ENCODE measurements at places on chromosomes 3 and 15. TPM values are rescaled to one million over a fixed set of nuclear protein-coding genes. Genes with fewer than 3 reads are reported as not detected.

Gene CPNE4
- total RNA-seq: 52.3 TPM

Gene TTLL13
- not detected for total RNA-seq

- DNase-seq: peak; percentile 64
These were observed 842 bp downstream of the FSTL1 start for GRCh38 chr3:120449701-120450599.

- DNase-seq: peak; percentile 75
These were observed 34.7 kb downstream of the ZNF710 start for GRCh38 chr15:90035840-90036230.

DNA sequence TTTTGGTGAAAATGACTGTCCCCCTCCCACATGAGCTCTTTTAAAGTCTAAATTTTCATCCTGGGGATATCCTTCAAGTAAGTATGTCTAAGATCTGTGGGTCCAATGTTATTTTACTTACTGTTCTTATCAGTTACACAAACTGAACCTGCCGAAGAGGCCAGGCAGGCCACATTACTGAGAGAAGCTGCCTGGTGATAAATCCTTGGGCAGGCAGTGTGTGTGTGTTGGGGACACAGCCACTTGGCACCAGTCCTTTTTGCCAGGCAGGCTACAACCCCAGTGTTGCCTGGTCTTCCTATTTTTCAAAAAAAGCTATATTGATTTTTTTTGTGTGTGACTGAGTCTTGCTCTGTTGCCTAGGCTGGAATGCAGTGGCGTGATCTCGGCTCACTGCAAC, 50.6 kb upstream of the RASA2 start:
- DNase-seq: no peak

DNA sequence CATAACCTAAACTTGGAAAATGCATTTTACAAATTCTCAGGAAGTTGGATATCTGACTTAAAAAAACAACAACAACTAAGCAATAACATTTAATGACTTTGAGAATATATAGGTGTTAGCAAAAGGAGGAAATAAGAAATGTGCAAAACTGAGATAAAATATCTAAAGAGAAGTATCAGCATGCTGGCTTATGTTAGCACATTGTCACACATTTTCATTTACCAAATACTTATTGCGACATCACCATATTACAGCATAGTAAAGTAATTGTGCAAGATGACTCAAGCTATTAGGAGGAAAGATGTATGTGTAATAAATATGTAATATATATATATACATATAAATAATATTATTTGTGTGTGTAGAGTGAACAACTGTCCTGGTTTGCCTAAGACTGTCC, 9.2 kb downstream of the PTX3 start:
- no peak for DNase-seq

DNA sequence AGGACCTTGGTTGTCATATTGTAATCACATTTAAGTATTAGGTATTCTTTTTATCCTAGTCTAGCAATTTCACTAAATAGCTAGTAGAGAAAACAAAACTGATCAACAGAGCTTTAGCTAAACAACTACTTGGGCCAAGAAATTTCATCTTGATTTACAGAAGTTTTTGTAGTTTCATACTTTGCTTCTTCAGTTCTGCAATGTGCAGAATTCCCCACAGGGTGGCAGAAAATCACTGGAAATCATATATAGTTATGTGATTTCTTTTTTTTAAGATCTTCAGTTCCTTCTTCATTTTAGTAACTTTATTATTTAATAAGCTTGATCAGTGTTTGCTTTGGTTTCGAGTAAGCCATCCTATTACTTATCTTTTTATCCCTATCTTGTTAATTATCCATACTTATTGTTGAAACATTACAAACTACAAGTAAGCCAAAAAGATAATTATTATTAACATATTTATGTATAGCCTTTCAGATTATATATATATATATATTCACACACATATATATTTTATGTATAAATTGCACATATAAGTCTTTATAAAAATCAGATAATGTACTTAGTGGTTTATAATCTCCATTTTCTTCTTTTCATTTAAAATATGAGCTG, 2.2 kb upstream of the BNIP2 start:
- no peak for DNase-seq

Measured in Right ventricle myocardium superior (tissue), 1 donor.